ENCODE measurements at places on chromosomes 1 and 21.

DNA sequence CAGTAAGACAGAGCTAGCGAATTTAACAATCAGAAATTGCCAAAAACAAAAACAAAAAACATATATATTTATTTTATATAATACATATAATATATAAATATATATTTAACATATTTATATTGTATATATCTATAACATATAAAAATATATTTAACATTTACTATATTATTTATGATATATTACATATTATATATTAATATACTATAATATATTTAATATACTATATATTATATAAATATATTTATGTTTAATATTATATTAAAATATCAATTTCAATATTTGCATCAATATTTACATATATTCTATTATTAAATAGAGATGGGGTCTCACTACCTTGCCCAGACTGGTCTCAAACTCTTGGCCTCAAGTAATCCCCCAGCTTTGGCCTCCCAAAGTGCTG lies 50.9 kb downstream of the TBX19 start:
- no peak for DNase-seq

DNA sequence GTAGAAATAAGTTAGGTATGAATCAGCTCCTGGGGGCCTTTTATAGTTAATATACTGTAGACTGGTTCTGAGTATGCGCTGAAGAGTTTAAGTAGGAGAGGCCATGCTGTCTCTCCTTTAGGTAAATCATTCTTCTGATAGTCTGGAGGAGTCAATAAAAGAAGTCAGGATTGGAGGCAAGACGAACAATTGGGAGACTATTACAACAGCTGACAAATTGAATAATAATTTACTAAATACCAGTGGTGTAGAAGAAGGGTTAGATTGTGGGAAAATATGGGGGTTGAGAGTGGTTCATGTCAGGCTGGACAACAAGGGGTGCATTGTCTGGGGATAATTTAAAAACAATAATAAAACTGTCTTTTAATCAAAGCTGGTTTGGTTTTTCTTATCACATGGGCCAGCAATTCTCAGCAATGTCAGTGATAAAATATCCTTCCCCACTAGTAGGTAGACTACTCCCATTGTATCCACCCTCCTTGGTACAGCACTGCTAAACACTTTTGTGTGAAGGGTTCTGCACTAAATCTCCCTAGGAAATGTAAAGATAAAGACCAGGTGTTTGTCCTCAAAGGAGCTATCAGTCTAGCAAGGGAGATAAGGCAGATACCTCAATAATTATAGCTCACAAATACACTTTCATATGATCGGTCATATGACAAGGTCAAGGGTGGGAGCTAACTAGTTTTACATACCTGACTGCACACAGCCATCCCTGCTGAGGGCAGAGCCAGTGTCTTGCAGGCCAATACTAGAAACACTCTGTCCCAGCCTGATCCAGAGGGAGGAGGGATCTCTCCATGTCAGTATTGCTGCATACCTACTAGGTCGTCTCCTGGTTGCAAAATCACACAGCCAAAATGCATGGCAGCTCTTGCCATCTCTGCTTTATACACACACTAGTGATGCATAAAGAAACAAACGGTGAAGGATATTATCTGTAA lies 299.7 kb downstream of the VAV3 start:
- DNase-seq: no peak

- no peak for DNase-seq
Observed at GRCh38 chr1:205250699-205251098, 23.0 kb downstream of the TMCC2 start.

GRCh38 chr1:219746141-219746540 lies 133.2 kb upstream of the ZC3H11B start:
- DNase-seq: no peak

DNA sequence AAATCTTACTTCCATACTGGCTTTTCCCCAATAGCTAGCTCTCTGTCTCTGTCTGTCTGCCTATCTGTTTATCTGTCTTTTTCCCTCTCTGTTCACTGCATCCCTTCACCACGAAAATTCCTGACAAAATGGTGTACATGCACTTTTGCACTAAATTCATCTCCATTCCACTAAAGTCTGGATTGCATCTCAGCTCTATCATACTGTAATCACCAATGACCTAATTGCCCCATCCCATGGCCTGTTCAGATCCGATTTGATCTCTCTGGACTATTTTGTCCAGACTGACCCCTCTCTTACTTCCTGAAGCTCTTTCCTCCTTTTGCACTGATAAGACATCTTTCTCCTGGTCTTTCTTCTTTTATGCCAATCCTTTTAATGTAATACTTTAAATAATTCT lies 112.5 kb upstream of the USH2A start:
- DNase-seq: no peak

DNA sequence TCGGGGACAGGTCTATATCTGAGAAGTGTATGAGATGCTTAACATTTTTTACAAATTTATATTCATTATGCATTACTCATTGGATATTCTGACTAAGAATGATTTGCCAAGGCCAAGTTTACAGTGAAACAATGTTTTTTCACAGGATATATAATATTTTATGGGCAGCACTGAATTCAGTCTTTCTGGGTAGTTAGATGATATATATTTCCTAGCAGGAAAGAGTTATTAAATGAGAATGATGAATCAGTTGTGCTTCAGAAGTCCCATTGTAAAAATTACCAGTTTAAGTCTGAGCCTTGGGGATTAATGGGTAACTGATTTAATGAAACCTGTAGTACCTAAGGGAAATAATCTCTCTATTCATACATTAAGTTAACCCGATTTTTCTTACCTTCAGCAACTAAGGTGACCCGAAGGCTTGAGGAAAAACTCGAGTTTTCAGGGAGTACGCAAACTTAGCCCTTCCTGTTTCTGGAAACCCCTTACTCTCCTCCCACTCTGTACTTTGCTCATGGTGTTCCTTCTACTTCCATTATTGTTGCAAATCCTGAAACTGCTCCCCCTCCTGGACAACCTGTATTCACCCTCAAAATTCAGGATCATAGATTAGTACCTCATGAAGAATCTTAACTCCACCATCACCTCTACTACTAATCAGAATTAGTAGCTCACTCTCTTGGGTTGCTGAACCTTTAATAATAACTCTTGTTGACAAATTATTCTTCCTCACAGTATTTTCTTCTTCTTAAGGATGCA lies 135.1 kb downstream of the AK5 start:
- DNase-seq: no peak

DNA sequence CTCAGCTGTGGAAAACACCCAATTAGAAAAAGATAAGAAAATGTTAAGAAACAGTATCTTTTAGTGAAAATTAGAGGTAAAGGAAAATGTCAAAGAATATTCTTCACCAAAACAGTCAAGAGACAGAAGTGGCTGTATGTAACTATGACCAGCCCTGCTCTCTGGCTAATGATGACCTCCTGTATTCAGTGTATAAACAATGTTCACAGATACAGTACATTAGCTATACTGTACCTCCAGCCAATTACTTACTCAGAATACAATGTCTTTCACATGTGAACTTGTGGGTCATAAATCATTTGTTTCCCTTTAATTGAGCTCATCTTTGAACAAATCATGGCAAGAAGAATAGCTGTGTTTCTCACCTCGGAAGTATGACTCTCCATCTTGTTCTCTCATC lies 432.0 kb downstream of the LMO4 start:
- no peak for DNase-seq

DNA sequence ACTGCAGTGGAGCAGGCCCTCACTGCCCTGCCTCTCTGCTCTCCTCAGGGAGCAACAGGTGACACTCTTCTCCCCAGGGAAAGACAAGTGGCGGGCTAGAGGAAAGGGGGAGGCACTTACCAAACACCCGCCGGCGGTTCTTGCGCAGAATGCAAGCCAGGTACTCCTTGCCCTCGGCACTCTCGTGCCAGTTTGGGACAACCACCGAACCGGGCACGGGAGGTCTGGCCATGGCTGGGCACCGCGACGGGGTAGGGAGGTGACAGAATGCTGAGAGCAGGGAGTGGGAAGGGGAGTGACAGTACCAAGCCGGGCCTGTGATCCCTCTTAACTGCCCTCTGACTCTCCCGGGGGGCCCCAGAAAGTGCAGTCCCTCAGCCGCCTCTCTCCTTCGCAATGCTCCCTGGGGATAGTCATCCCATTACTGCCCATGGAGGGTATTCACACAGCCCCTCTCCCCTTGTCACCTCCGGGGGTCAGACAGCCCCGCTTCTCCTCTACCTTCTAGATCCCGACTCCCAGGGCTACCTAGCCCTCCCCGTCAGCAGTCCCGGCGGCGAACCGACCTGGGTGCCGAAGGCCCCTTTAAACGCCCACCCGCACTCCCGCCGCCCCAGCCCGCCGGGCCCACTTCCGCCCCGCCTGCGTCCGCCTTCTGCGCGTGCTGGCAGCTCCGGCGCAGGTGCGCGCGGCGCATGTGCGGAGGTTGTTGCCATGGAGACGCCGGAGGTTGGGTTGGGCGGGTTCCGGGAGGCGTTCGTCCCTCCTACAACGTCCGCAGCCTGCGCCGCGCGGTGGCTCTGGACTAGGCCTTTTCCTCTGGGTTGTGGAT lies at the start of gene CPLANE2:
Gene CPLANE2 (minus strand): TSS at position 673 of the 832 bp plus-strand sequence. CDS start 441 bp downstream, at position 232.
- DNase-seq: peak; percentile 97

DNA sequence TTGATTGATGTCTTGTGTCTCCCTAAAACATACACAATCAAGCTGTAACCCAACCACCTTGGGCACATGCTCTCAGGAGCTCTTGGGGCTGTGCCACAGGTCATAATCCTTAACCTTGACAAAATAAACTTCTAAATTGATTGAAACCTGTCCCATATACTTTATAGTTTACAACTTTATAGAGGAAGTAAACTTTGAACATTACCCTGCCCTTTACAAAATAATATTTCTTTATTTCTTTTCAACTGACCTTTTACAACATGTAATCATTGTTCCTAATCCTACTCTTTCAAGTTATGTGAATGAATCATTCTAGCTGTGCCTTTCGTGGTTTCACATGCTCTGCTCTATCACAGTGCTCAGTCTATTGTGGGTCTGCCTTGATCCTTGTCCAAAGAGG lies 118.3 kb upstream of the ATP1A1 start:
- no peak for DNase-seq

DNA sequence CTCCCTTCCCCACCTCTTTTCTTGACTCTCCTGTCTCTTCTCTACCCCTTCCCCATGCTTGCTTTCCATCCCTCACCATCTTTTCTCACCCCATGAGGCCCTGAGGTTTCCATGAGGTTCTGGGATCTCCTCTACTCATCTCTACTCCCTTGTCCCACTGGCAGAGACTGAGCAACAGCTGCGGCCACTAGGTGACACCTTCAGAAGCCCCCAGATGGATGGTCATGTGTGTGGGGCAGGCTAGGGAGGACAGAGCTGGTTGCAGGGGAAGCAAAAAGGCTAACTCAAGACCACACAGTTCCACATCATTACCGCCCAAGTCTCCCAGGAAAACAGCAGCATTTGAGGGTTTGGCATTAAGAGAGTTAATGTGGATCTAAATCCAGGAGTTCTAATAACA lies 45.0 kb downstream of the LRRN2 start:
- no peak for DNase-seq

GRCh38 chr1:6489799-6490180 lies 1.7 kb downstream of the PLEKHG5 start:
- DNase-seq: peak; percentile 71

GRCh38 chr1:183847641-183848040 lies 42.7 kb downstream of the RGL1 start:
- DNase-seq: no peak

- no peak for DNase-seq
Observed at GRCh38 chr1:181084606-181084969, 3.9 kb upstream of the IER5 start.

DNA sequence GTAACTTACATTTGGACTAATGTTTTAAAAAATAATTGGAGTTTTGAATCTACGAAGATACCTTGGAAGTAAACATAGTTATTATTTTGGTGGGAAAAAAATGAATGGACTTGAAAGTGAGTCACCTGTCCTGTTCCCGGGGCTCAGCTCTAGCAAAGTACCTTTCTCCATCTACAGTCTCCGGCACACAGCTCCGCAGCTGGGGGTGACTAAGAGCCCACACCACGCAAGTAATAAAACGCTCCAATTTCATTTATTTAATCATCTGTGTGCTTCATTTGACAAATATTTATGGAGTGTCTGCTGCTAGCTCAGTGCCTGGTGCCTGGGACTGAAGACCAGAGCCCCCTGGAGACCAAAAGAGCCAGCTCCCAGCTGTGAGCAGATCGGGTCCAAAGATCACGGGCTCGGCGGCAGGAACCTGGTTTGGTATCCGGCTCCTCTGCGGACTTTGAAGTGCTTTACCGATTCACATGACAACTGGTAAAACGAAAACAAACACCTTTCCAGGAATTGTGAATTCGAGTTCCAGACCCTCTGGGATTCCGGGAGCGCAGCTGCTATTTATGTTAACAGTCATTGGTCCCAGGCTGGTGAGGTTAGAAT lies 1.7 kb upstream of the RIPK4 start:
- no peak for DNase-seq

- no peak for DNase-seq
Observed at GRCh38 chr1:215766521-215766920, 199.4 kb downstream of the KCTD3 start.

DNA sequence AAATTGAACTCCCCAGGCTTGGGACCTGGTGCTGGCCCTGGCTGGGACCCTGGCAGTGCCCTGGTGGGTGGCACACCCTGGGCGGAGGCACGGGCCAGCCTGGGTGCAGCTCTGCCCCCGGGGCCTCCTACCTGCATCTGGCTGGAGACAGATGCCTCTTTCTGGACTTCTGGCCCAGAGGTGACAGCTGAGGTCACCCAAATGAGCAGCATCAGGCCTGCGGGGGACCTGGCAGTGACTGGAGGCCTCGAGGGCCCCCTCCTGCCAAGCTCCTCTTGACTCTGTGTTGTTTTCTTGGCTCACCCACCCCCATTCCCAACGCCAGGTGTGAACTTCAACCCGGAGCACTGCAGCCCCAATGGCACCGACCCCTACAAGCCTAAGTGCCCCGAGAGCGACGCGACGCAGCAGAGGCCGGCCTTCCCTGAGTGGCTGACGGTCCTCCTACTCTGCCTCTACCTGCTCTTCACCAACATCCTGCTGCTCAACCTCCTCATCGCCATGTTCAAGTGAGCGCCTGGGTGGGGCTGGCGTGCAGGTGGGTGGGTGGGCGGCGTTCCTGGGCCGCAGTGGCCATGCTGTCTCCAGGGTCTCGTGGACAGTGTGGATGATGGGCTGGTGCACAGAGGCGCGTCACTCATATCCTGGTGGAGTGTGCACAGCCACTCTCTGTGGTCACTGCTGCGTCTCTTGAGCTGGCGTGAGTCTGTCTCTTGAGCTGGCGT lies 41.6 kb upstream of the LRRC3 start:
- DNase-seq: no peak

DNA sequence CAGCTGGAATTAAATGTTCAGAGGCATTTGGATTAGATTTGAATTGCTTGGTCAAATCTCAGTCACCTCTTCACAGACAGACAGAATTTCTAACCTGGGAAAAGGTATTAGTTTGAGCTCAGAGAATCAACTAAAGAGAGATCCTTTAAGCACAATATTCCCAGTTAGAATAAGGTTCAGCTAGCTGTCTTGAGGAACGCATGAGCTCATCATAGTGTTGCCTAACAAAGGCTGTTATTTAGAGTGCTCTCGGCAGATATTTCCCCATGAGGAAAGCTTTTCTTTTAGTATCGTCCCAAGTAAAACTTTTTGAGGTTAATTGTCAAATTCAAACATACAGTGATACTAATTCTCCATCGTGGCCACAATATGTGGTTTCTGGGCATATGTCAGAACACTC lies 269.9 kb downstream of the HLX start:
- DNase-seq: no peak

GRCh38 chr1:30748098-30748698 lies 9.4 kb downstream of the LAPTM5 start:
- DNase-seq: no peak

Data from immature natural killer cell (primary cell).